Activated naive CD8-positive, alpha-beta T cell treated with anti-CD3 and anti-CD28 coated beads for 36 hours (primary cell): ENCODE measurements at places on chromosomes 6 and 20. TPM values are rescaled to one million over a fixed set of nuclear protein-coding genes. Genes with fewer than 3 reads are reported as not detected.

GRCh38 chr6:105726902-105727655 lies 324.2 kb upstream of the PREP start:
- H3K36me3 ChIP-seq: no peaks in the 10 kb centered on the region
- DNase-seq: no peak
- H3K4me1 ChIP-seq: no peaks in the 10 kb centered on the region
- no peak overlapping the region for H3K27ac ChIP-seq
- no peaks in the 10 kb centered on the region for H3K27me3 ChIP-seq
- H3K4me3 ChIP-seq: no peak overlapping the region

- H3K4me3 ChIP-seq: no peak overlapping the region
- H3K27ac ChIP-seq: no peak overlapping the region
- DNase-seq: no peak
Measured at GRCh38 chr6:159307246-159307790, 138.1 kb downstream of the FNDC1 start.

GRCh38 chr6:109449064-109449794 lies 6.3 kb downstream of the MICAL1 start:
- peak overlapping the region; percentile 3 for H3K27ac ChIP-seq
- DNase-seq: no peak
- no peaks in the 10 kb centered on the region for H3K27me3 ChIP-seq
- peaks cover 15% of the 10 kb centered on the region for H3K36me3 ChIP-seq
- H3K4me3 ChIP-seq: no peak overlapping the region
- H3K4me1 ChIP-seq: peaks cover 23% of the 10 kb centered on the region

DNA sequence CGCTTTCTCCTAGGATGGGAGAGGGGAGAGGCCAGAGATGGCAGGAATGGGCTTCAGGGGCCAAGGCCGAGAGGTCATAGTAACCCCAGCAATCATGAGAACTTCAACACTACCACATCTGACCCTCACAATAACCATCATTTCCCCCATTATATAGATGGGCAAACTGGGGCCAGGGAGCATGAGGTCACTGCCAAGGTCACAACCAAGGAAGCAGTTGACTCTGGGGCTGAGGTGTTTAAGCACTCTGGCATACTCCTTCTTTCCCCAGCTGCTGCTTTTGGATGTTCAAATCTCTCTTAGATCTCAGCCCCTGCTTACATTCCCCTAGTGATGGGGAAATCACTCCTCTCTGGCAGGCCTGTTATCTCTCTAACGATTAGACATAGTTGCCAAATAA lies 39.6 kb downstream of the CDH22 start:
- no peak overlapping the region for H3K27ac ChIP-seq
- no peak for DNase-seq
- no peak overlapping the region for H3K4me3 ChIP-seq
- no peaks in the 10 kb centered on the region for H3K4me1 ChIP-seq
- peaks cover 42% of the 10 kb centered on the region for H3K27me3 ChIP-seq

- H3K27ac ChIP-seq: peak overlapping the region; percentile 51
- peaks cover 44% of the 10 kb centered on the region for H3K36me3 ChIP-seq
- no peaks in the 10 kb centered on the region for H3K27me3 ChIP-seq
Measured at GRCh38 chr6:149503276-149503675, 18.5 kb upstream of the ZC3H12D start.

GRCh38 chr20:63767886-63768285 lies 28.3 kb downstream of the SLC2A4RG start:
- DNase-seq: no peak
- no peak overlapping the region for H3K4me3 ChIP-seq
- no peaks in the 10 kb centered on the region for H3K27me3 ChIP-seq
- H3K27ac ChIP-seq: no peak overlapping the region
- no peaks in the 10 kb centered on the region for H3K36me3 ChIP-seq

GRCh38 chr6:7933794-7934193 lies 23.2 kb upstream of the TXNDC5 start:
- H3K36me3 ChIP-seq: no peaks in the 10 kb centered on the region
- H3K27me3 ChIP-seq: no peaks in the 10 kb centered on the region
- H3K4me3 ChIP-seq: no peak overlapping the region
- DNase-seq: no peak
- H3K4me1 ChIP-seq: no peaks in the 10 kb centered on the region

SMLR1 gene
- not detected for total RNA-seq

TFAP2C gene
- total RNA-seq: not detected
